Right hindlimb (tissue), 1 donor: ENCODE measurements at places on chromosomes 5 and 9.

- DNase-seq = no peak
Observed at GRCh38 chr9:133233681-133234432, 24.8 kb upstream of the OBP2B start.

- DNase-seq = peak; percentile 60
Observed at GRCh38 chr5:32095261-32095671, 78.9 kb downstream of the GOLPH3 start.

DNA sequence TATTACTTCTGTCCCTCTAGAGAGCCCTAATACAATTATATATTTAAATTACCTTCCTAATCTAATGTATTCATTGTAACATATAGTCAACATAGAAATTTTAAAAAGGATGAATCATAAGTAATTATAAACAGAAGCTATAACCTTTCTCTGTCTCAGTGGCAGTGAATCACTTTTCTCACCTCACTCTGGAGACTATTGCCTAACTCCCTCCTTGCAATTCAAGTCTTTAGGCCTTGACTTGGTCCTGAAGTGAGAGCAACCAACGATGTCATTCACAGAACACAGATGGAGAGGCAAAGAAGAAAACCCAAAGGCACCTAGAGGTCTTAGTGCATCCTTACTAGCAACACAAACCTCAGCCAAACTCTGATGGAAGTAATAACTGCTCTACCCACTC lies 133.3 kb upstream of the DPYSL3 start:
- DNase-seq = no peak

DNA sequence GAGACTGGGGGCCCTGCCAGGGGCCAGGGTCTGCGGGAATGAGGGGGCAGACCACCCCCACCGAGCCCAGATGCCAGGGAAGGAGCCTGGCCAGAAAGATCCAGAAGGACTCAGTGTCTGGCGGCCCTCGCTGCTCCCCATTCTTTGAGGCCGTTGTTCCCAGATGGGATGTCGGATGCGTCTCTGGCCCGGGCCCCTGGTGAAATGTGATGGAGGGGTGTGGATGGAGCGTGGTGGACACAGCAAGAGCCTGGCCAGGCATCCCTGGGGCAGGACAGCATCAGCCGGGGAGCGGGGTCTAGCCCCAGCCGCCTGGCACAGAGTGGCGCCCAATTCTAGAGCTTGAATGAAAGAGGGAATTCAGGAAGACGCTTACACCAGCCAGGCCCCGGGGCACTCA lies 46.2 kb upstream of the NKD2 start:
- no peak for DNase-seq

DNA sequence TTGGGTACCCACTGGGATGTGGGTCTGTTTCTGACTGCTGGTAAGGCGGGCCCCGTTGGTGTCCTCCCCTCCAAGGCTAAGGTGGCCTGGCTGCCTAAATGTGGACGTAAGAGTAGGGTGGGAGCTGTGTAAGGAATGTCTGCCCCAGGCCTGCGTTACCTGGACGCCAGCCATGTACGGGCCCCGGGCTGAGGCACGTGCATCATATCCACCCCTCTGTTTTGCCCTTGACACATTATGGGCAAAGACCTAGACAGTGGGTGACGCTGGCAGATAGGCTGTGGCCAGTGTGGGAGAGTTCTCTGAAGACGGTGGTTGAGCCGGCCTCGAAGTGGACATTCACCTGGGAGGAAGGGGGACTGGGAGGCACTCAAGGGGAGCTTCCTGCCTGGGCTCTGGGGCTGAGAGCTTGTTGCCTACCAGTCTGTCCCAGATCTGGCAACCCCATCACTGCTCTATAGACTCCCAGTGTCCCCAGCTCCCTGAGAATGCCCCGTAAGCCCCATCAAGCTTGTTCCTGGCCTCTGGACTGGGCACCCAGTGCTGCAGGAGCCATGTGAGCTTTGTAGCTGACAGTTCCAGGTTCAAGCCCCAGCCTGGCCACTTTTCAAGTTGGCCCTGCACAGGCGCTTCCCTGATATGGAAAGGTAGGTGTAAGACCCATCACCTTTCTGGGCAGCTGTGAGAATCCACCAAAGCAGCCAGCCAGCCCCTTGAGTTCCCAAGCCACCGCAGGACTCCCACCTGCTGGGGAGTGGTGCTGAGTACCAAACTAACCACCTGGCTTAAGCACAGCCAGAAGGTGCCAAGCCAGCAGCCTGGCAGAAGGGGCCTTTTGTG lies 3.2 kb upstream of the PRR7 start:
- DNase-seq = no peak

DNA sequence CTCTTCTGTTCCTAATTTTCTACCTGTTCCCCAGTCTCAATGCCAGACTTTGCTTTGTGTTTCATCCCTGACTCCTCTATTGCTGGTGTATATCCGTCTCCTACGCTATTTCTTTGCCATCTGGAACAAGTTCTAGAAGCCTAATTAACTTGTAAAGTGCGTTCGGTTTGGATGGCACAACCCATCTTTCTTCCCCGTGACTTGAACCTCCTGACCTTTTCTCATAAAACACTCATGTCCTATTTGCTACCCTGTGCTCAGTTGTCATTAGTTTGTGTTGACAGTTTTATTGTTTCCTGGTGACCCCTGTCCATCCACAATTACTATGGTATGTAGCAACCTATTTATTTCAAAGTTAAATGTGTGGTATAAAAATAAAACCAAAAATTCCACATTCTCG lies 323.5 kb downstream of the TLE4 start:
- DNase-seq = no peak

DNA sequence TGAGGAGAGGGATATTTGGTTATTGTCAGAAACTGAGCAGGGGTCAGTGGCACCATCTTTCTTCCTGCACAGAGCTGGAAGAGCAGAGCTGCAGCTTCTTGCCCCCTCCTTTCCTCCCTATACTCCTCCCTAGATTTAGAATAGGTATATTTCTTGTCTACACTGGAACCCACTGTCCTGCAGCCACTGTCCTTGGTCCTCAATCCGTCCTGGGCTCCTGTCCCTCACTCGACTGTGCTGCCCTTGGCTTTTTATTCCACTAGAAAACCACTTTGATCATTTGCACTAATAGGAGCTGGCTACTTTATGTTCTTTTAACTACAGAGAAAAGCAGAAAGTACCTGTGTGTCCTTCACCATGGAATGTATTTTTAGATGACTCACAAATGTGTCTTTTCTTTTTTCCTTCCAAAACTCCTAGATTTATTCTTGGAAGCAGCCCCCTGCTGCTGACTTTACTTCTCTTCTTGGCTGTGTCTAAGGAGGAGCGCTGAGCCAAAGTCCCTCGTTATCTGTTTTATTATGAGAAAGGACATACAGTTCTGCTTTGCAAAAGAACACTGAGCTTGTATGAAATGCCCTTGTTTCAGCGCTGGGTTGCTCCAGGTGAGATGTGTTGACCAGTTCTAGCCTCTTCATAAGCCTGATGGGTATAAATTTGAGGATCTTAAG lies 150.9 kb downstream of the SEMA6A start:
- DNase-seq = no peak

DNA sequence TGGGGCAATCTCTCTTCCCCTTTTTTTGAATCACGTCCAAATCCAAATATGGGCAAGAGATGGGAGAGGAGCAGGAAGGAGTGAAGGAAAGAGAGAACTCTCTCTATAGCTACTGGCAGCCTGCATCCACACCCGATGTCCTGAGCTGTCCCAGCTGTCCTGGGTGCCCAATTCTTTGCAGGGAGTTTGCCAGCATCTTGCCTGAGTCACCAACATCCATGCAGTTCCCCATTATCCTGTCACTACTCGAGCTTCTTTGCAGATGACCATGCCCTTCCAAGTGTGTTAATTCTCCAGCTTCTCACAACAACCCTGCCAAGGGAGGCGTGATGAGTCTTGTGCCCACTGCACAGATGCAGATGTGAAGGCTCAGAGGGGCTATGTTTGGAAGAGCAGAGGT lies 127.1 kb downstream of the NSG2 start:
- no peak for DNase-seq

GRCh38 chr5:581941-582340 lies 30.2 kb upstream of the CEP72 start:
- DNase-seq = no peak

DNA sequence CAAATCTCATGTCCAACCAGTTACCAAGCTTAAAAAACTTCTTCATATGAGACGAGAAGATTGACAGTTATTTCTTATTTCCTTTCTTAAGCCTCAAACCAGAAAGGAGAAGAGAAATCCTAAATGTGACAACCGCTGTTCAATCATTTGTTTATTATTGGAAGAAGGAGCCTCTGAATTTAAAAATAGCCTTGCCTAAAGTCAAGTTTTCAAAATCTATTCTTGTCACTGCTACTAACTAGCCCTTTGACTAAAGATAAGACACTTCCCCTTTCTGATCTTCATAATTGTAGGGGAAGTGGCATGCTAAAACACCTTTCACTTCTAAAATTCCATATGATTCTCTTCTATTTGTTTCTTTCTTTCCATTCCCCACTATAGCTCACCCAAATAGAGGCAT lies 106.2 kb upstream of the EMB start:
- DNase-seq = no peak

- DNase-seq = no peak
Observed at GRCh38 chr9:116987721-116988485, 300.8 kb downstream of the TRIM32 start.
